AG04450 (cell line): ENCODE measurements at places on chromosomes 2 and 18.

GRCh38 chr2:15840148-15840547 is 100.2 kb upstream of the MYCN start:
- no peak for DNase-seq

DNA sequence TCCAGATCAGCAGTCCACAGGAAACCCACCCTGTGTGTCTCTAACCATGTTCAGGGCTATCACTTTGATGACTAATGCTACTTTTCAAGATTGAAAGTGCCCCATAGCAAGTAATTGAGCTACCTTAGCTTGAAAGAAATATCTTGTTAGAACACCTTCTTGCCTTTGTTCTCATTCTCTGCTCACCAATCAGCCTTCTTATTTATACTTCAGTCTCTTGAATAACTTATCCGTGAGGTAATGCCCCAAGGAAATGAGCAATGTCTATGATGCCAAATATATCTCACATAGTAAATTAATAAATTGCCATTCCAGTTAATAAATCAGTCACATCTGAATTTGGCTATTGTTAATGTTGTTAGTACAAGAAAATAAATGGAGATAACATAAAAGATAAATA is 141.6 kb downstream of the WDPCP start:
- DNase-seq, result no peak

GRCh38 chr2:101751875-101752619 is 54.5 kb downstream of the MAP4K4 start:
- no peak for DNase-seq

DNA sequence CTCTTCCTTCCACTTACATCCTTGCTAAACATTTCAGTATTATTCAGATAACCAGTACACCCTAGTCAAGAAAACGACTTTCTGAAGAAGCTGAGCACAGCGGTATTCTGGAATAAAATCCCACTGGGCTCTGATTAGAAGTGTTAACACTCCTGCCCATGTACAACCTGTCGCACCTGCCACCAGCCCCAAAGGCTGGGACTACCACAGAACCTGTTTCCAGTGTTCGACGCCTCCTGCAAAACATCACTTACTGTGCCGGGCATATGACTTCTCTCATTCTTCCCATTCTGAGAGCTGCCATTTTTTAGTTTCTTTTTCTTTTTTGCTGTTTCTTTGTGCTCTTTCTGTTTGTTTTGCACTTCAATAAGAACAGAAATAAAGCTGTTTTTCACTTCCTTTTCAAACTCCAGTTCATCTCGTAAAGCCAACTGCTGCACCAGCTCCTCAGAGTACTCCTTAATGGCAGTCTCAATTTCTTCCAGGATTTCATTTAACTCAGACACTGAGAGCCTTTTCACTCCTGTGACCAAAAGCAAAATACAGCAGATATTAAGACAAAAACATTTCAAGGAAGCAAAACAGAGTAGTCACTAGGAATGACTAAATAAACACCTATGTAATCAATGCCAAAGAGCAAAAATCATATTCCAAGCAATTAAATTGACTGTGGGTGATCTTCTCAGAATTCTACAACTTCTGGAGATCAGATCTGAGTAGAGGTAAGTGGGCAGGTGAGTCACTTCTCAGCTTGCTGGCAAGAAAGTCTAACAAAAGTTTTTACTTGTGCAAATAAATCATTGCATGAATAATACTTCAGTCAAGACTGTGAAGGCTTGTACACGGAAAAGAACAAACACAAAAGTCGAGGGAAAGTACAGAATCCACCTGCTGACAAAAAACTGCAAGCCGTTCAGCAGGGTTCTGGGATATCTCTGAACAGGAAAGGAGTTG is 19.3 kb downstream of the FEZ2 start:
- no peak for DNase-seq
